Stimulated activated CD4-positive, alpha-beta T cell treated with anti-CD3 and anti-CD28 coated beads, Interleukin-1b, Interleukin-23, amount 100 ng/mL, for 1 hour (primary cell): ENCODE measurements at places on chromosomes 4 and X.

- no peak for DNase-seq
Measured at GRCh38 chrX:132271311-132271778, 52.1 kb upstream of the RAP2C start.

DNA sequence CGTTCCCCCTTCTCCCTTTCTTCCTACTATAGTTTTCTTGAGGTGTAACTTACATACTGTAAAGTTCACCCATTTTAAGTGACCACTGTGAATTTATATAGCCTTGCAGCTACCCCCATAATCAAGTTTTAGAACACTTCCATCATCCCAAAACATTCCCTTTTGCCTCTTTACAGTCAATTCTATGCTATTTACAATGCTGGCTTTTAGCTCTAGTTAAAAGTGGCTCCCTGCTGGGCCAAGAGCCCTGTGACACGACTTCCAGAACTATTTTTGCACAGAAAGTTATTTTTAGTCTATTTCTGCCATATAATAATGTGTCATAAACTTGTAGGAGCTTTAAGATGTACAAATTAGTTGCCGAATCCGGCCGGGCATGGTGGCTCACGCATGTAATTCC, 26.9 kb downstream of the MAP7D2 start:
- no peak for DNase-seq

DNA sequence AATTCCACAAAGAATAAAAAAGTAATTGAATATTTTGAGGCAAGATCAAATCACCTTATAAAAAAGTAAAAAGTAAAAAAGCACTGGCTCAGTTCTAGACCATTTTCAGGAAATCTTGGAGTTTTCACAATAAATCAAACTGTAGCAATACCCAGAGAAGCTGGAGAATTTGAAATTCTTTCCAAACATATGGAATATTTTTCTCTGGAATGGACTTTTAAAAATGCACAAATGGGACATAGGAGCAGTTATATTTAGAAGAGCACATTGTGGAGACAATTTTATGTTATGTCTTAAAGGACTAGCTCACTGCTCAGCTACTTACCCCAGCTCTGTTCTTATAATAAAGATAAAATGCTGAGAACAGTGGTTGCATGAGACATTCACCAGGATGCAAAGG, 211.9 kb upstream of the KIT start:
- DNase-seq, result no peak

- no peak for DNase-seq
Measured at GRCh38 chr4:69849297-69849696, 10.6 kb downstream of the SULT1E1 start.
